ENCODE measurements at places on chromosomes 3 and 15. TPM values are rescaled to one million over a fixed set of nuclear protein-coding genes. Genes with fewer than 3 reads are reported as not detected.

DNA sequence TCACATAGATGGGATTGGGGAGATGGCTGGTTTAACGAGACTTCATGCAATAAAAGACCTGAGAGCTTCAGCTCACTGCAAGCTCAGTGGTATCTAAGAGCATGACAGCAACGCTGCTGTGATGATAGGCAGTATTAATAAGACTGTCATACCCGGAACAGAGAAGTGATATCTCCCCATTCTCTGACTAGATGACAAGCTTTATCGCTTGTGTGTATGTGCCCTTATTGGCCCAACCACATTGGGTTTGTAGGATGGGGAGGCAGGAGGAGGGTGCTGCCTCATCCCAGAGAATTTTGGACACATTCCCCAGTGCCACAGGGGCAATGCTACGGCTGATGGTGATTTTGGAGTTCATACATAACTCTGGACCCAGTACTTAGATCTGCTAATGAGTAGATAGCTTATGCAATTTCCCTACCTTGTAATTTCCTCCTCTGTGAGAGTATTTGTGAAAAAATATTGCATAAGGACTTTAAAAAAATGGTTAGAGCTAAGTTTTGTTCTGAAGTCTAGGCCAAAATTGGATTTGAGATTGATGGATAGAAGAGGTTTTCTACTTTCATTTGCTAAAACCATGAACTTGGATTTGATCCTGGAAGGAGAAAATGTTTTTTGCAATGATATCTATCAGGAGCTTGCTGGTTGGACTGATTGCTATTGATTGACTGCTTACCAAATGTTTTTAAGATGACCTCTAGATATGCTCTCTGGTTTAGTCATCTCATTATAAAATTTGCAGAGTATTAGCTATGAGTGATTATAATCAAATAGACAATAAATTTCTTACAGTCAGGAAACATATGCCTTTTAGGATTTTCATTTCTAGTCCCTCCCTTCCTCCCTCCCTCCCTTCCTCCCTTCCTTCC, 14.0 kb upstream of the TMEM212 start:
- DNase-seq = peak; percentile 1

DNA sequence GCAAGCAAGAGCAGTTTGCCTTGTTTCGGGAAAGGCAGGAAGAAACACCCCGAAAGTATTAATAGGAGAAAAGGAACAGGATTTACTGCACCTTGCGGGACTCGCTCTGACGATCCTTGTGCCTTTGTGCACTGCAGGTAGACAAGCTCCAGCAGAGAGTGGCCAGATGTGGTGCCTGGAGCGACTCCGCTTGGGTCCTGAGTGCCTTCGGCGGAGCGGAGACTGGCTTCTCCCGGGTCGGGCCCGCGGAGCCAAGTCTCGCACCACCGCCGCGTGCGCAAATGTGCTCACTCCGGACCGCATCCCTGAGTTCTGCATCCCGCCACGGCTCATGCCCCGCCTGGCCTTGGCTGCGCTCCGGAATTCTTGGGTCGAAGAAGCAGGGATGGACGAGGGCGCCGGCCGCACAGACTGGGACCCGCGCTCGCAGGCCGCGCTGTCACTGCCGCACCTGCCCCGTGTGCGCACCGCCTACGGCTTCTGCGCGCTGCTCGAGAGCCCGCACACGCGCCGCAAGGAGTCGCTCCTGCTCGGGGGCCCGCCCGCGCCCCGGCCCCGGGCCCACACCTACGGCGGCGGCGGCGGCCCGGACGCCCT, 769 bp downstream of the C2CD4A start:
- DNase-seq = no peak

GRCh38 chr3:50671331-50671730, 3.4 kb upstream of the DOCK3 start:
- DNase-seq = peak; percentile 29

DNA sequence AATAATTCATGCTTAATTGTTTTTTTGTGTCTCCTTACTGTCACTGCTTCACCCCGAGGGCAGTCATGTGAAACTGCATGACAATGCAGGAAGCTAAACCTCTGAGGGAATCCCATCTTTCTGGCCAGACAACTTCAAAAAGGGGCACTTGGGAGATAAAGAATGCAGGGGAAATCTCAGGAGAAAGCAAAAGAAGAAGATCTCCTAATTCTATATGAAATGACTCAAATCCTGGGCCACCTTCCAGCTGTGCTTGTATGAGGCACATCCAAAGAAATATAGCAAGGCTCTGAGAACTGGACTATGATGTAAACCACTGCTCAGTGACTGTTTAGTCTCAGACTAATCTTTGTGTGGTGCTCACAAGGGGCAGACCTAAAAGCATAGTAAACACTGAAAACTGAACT, 22.6 kb upstream of the UMPS start:
- no peak for DNase-seq

Gene CTXN2
- not detected for total RNA-seq
